ENCODE measurements at places on chromosomes 1 and 21. TPM values are rescaled to one million over a fixed set of nuclear protein-coding genes. Genes with fewer than 3 reads are reported as not detected.
A peak's percentile ranks its signal among the peaks of the same experiment; 100 is the strongest.

GRCh38 chr1:220497220-220497947, 30.6 kb upstream of the MARK1 start:
- no peak for DNase-seq

DNA sequence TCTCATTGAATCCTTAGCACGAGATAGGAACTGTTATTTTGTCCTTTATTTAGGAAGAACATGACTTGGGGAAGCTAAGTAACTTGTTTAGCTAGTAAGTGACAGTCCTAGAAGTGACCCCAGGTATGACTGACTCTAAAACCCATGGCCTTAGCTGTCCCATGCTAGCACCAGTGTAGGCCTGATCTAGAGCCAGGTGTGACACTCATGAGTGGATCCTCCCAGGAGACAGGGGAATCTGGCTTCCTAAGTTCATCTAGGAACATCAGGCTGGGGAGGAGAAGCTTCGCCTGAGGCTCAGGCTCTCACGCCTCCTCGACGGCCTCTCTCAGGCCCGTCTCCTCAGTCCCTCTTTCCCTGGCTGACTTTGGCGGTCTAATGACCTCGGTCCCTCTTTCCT, 31.2 kb downstream of the CD48 start:
- no peak for DNase-seq

DNA sequence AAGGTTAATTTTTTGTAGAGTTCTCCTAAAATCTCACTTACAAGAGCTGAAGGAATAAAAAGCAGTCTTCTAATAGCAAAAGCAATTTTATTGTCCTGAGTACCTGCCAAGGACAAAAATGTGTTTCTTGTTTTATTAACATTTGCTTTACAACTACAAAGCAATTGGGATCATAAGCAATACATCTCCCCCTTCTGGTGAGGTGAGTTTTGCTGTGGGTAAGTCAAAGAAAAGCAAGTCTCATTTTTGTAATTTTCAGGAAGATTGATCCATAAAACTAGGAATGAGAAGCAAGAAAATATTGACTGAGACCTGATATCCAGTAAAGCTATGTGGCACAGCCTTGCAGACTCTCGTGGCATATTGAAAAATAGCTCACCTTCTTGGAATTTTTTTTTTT, 2162.7 kb downstream of the NCAM2 start:
- DNase-seq = no peak

PLA2G2A gene
- not detected for total RNA-seq

TNFRSF4 gene
- 0.47 TPM for total RNA-seq

DNA sequence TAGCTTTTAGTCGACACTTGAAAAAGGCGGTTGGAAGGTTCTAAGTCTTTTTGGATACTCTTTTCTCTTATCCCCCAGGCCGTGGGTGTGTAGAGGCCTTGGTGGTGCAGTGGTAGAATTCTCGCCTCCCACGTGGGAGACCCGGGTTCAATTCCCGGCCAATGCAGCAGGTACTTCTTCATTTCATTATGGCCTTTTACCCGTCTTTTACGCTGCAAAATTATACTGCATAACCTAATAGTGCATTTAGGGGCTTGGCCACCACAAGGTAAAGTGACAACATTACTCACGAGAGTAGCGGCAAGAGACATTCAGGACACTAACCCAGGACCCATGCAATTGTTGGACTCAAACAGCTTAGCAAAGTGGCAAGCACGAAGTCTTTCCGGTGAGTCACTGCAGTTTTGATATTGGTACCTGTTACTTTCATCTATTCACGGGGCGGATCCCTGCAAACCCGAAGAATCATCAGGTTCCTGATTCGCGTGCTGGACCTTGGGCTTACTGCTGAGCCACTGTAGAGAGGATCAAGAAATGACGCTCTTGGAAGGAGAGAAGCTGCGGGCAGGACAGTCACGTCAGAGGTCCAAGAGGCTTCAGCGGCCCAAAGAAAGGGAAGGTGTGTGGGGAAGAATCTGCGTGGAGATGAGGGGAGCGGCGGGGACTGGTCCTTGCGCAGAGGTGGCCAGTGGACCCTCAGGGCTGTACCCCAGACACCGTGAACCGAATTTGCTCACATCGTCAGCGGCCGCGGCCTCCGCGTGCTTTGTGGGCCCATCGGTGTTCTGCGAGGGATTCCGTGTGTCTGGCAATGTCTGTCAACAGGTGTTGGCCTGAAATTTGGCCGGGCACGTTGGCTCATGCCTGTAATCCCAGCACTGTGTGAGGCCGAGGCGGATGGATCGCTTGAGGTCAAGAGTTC, 12.9 kb upstream of the RNU1-4 start:
- DNase-seq = peak; percentile 27

MTX1 gene
- total RNA-seq = 73.8 TPM

S100A2 gene
- 1.3 TPM for total RNA-seq

DCDC2B gene
- total RNA-seq = not detected

DNA sequence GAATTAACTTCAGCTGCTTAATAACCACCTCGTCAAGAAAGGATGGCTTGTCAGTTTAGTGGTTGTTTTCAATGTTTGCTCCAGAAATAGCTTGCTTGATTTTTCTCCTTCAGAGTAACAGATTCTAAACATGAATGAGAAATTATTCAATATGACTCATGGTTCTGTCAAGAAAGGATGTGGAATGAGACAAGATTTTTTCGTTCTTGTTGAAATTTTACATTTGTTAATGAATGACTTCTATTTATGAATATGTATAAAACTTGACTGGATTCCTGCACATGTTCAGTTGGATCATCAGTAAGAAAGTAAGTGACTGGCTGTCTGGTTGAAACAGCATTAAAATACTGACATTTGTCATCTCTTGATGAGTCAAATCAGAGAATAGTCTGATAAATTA, 38.3 kb downstream of the IFI44 start:
- DNase-seq = no peak

DNA sequence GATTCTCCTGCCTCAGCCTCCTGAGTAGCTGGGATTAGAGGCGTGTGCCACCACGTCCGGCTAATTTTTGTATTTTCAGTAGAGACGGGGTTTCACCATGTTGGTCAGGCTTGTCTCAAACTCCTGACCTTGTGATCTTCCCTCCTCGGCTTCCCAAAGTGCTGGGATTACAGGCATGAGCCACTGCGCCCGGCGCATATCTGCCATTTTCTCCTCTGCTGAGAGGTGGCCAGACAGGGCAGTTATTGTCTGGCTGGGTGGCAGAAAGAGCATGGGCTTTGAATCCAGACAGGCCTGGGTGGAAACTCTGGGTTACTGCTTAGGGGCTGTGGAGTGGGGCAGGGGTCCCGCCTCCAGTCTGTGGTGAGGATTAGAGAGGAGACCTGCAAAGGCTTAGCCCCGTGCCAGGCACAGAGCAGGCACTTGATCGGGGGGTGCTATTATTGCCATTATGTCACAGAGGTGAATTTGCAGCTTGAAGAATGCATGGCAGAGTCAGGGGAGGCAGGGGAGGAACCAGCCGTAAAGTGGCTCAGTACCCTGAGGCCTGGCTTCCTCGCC, 73.9 kb downstream of the MAN1C1 start:
- no peak for DNase-seq

DNA sequence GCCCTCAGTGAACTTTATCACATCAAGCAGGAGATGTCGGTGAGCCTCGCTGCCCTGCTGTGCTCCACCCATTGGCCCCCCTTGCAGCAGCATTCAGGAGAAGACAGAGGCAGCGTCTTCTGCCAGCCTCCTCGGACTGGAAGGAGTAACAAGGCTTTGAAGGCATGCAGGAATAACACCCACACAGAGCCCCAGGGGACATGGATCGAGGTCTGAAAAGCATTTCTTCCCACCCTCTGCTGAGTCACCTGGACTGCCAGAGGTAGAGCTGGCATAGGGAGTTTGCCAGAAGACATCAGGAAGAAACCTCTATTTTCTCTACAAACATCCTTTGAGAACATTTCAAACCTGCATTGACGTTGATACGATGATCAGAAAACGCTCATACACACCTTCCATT, 42.9 kb downstream of the COL18A1 start:
- DNase-seq = no peak

BTBD8 gene
- total RNA-seq = 1.5 TPM

GRCh38 chr1:17239420-17239819, 9.5 kb upstream of the PADI3 start:
- DNase-seq = peak; percentile 83

DNA sequence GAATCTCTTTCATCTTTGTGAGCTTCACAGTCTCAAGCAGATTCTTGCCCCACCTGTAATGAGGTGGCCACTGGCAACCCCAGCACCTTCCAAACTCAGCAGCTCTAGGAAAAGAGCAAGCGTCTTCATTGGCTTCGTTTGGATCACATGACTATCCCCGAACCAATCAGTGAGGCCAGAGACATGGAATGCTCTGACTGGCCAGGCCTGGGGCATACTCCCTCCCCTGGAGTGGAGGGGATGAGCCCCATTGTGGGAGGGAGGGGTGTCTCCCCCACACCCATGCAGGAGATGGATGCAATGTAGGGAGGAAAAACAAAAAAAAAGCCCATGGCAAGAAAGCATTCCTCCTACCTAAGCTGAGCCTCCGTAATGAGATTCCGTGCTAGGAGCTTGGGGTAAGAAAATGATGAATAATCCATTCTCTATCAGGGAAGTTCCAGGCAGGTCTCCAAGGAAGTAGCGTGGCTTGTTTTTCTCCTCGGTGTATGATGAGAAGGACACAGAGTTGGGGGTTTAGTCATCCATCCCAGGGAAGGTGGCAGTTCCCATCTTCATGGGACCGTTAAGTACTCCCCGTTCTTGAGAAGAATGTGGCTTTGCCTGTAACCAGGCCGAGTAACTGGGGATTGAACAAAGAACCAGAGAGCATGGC, 32.7 kb downstream of the FHAD1 start:
- DNase-seq = peak; percentile 25

DNA sequence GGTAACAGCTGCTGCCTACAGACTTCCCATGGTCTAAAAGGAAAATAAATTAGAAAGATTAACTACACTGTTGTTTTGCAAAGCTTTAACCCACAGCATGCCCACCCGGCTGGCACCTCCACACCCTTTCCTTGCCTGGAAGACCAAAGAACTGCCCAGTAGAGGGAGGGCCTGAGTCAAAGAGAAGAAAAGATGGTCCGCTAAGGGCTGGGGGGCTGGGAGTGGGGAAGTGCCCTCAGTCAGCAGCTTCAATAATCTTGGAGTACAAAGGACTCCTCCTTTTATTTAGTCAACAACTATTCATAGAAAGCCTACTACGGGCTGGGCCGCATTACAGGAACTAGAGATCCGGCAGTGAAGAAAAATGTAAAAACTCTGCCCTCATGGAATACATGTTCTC, 40.6 kb downstream of the ERI3 start:
- no peak for DNase-seq

GRCh38 chr1:16175610-16176553, 20.0 kb upstream of the EPHA2 start:
- peak; percentile 61 for DNase-seq

SLC6A9 gene
- 16.7 TPM for total RNA-seq

GRCh38 chr1:155250246-155250632, 5.0 kb downstream of the ENTREP3 start:
- DNase-seq = peak; percentile 31

- DNase-seq = no peak
Measured at GRCh38 chr1:93961906-93962305, 52.7 kb upstream of the GCLM start.

DNA sequence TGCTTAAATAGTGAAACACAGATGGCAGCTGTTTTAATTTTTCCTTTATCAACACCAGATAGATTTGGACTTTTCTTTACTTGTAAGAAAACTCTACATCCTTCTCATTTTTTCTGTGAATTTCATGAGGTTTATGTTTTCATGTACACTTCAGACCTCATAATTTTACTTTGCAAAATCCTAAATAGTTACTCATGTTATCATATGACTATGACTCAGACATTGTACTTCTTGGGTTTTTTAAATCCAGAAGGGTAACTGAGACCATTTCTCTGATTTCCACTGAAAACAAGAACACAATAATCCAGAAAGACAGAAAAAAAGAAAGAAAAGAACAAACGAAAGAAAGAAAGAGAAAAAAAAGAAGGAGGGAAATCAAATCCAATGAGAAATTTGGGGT, 1021.6 kb downstream of the NCAM2 start:
- no peak for DNase-seq

KPRP gene
- total RNA-seq = not detected

DNA sequence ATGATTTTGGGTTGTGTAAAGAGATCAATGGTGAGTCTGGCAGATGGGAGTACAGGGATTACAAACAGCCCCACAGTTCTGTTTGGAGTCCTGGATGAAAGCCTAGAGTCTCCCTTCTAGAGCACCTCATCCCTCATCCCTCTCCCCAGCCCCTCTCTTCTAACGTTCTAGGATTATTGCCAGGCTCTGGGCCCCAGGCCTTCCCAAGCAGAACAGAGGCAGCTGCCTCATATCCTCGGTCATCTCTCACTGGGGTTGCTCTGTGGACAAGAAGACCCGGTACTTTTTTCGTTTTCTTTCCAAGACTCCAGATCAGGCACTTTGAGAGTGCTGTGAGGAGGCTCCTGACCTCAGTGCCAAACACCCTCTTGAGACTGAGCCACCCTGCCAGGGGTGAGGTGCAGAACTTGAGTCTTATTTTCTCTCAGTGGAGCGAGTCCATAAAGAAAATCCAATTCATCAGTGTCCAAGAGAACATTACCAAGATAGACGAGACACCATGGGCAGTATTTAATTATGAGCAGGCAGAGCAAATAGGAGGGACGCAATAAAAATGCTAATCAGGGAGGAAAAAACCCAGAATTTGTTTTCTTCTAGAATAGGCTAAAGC, 17.1 kb upstream of the KCND3 start:
- no peak for DNase-seq

- no peak for DNase-seq
Measured at GRCh38 chr1:85484716-85485115, 19.8 kb upstream of the DDAH1 start.

DNA sequence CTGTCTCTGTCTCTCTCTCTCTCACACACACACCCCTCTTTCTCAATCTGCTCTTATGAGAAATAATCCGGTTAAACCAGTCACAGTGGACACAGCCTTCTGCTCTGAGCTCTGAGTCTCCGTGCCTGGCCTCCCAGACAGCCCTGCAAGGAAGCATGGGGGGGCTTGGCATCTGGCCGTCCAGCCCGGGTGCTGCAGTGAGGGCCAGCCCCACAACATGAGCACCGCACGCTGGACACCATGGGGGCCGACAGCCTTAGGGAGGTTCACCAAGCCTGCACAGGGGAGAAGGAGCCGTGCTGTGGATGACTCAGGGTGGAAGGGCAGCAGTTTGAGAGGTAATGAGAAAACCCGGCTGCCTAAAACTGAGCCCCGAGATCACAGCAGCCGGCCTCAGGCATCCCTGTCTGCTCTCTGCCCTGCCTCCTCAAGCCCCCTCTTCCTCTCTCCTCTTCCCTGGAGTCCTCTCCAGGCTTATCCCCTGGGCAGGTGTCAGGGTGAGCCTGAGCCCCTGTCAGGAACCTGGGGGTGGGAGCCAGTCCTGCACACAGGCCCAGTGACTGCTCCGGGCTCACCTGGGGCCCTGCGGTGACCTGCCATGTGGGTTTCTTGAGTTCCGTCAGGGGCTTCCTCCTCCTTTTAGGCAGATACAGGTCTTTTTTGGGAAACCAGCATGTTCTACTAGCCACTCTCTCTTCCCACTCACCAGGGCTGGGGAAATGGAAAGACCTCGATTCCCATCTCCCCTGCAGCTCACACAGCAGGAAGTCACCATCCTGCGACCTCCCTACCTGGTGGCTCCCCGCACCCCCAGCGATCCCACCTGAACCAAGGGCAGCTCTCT, 92.8 kb downstream of the ITPKB start:
- no peak for DNase-seq

GRCh38 chr1:69540052-69540451, 27.7 kb upstream of the LRRC7 start:
- peak; percentile 17 for DNase-seq

GRCh38 chr21:28871388-28872010, 121.2 kb downstream of the LTN1 start:
- DNase-seq = no peak

GRCh38 chr1:179166663-179167417, 62.6 kb downstream of the ABL2 start:
- DNase-seq = no peak

GRCh38 chr1:208030288-208031091, 119.6 kb upstream of the CD34 start:
- no peak for DNase-seq
